ENCODE measurements at places on chromosomes 2 and 18.
A peak's percentile ranks its signal among the peaks of the same experiment; 100 is the strongest.

DNA sequence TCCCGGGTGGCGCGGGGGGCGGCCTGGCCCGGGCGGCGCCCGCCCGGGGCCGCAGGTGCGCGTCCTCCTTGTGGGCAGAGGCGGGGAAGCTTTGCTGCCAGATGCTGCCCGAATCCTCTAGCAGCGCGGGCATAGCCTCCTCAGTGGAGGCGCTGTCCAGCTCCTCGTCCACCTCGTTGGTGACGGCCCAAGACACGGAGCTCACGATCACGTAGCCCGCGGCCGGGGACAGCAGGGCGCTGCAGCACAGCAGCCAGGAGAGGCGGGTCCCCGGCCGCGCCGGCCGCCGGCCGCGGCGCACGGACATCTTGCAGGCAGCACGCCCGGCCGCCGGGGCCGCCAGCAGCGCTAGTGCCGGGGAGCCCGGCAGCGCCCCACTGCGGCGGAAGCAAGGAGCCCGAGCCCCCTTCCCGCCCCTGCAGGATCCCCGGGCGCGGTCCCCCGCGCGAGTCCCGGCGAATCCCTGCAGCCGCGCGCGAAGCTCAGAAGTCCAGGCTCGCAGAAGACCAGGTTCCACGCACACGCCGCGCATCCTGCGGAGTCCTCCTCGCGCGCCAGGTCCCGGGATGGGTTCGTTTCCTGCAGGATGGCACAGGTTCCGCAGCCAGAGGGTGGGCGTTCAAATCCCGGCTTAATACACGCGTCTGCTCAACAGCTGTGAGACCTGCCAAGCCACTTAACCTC lies at the start of gene CREG2:
CREG2 (minus strand) TSS at position 353 of the 684 bp plus-strand sequence; CDS start at position 307, 46 bp downstream.
- peak; percentile 77 for DNase-seq

- DNase-seq = no peak
Measured at GRCh38 chr2:46135958-46136357, 161.2 kb upstream of the EPAS1 start.

GRCh38 chr2:47234456-47234855 lies 79.3 kb upstream of the STPG4 start:
- DNase-seq = no peak

GRCh38 chr2:219182331-219183150 lies 4.5 kb downstream of the RETREG2 start:
- no peak for DNase-seq

DNA sequence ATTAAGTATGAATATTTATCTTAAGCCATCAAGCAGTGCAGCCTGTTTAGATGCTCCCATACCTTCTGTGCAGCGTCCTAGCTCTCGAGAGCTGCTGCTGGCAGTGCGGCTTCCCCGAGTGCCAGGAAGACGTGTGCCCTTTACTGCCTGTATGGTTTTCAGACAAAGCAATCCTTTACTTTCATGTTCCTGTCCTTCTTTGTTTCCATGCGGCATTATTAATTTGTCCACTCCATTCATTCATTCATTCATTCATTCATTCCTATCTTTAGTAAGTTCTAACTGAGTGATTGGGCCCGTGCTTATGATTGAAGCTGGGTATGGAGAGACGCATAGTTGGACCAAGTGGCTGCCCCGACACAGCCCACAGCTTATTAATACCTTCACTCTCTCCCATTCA lies 446.6 kb upstream of the HNRNPA3 start:
- no peak for DNase-seq

DNA sequence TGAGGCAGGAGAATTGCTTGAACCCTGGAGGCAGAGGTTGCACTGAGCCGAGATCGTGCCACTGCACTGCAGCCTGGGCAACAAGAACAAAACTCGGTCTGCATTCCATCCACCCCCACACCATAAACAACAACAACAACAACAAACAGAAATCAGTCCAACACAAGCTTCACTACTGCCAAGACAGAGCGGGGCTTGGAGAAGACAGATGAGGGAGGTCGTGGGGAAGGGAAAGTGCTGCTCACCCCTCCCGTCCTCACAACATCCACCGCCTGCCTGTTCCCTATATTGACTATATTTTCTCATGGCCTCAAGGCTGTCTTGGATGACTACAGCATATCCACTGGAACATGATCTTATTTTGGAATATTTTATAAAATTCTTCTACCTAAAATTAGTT lies 137.6 kb upstream of the TTC39C start:
- no peak for DNase-seq

DNA sequence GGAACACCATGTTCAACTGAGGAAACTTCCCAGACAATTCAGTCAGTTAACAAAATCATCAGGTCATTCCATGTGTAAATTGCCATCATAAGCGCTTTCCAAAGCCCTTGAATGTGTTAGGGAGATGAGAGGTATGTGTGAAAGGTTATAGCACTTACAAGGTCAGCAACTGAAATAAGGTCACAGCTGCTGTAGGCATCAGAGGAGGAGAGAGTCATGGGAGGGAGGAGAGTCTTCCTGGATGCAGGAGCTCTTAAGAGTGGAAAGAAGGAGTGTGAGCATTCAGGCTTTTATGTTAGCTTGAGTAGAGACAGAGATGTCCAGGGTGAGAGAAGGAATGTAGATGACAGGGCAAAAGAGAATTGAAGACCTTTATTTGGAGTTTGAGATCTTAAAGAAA lies 67.0 kb downstream of the CAB39 start:
- DNase-seq = no peak

GRCh38 chr2:156472686-156473085 lies 36.5 kb downstream of the GPD2 start:
- DNase-seq = no peak

DNA sequence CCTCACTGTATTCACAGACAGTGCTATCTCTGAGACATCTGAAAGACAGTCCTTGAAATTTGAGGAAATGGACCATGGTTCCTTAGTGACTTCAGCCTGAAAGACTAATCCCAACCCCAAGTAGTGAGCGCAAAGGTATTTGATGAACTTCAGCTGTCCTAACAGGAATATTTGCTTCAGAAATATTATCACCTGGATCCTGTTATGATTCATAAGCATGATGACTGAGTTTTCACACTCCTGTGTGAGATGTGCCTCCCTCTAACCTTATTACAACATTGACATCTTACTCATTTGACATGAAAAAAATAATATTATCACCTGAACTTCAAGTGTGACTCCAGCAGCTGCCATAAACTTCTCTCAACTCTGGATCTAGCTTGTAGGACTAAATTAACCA lies 11.6 kb upstream of the MRPL19 start:
- DNase-seq = no peak

GRCh38 chr18:48858676-48859075 lies 92.1 kb downstream of the SMAD7 start:
- DNase-seq = no peak

GRCh38 chr18:9914584-9915290 lies 921 bp downstream of the VAPA start:
- DNase-seq = peak; percentile 55

GRCh38 chr2:20348542-20348941 lies 2.1 kb downstream of the PUM2 start:
- no peak for DNase-seq

DNA sequence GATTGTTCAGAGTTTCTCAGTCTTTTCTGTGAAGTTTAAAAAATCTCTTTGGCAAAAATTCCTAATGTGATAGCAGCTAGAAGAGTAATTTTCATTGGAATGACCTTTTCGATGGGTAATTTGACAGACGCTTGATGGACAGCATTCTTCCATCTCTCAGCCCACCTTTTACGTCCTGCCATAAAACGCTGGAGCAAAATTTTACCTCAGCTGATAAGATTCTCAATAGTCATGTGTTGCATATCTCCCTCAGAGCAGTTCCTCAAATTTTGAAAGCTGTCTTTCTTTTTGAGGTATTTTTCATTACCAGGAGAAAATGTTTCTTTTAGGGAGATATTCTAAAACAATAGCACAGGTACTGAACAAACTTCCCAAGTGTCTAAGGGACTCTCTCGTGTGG lies 441.4 kb downstream of the PARD3B start:
- DNase-seq = no peak

DNA sequence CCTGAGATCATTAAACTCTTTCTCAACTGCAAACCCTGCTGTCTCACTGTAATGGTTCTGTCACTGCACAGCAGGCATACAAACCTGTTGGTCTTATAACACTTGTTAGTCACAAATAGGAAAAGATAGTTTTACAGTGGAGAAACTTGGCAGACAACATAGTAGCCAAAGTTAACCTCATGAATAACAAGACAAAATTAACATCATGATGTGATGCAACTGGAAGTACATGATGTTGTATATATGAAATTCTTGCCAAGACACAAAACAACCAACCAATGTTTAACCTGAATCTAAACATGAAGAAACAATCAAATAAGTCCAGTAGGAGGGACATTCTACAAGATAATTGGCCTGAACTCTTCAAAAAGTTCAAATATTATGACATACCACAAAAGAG lies 189.3 kb downstream of the RNF152 start:
- DNase-seq = no peak

GRCh38 chr2:152537081-152537651 lies 180.1 kb downstream of the PRPF40A start:
- no peak for DNase-seq

- no peak for DNase-seq
Measured at GRCh38 chr2:230735884-230736283, 23.2 kb downstream of the CAB39 start.

DNA sequence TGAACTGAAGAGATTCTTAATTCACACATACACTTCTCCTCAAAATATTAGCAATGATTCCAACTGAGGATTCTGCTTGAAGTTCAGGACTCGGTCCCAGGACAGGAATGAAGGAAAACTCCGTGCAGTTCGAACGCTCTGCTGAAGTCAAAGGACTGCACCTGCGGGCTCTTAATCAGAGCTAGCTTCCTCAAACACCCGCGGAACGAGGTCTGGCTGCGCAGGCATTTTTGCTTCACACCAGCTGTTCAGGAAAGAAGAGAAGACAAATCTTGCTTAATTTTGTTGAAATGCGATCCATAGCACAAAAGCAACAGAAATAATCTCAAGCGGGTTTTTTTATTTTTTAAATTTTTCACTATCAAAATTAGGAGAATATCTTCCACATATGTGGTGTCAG lies 175.6 kb downstream of the LAMA1 start:
- no peak for DNase-seq

- no peak for DNase-seq
Measured at GRCh38 chr18:63105636-63106316, 213.8 kb downstream of the BCL2 start.

- no peak for DNase-seq
Measured at GRCh38 chr18:5365443-5365842, 69.9 kb upstream of the ZBTB14 start.

GRCh38 chr2:192053921-192054320 lies 140.8 kb downstream of the TMEFF2 start:
- no peak for DNase-seq

DNA sequence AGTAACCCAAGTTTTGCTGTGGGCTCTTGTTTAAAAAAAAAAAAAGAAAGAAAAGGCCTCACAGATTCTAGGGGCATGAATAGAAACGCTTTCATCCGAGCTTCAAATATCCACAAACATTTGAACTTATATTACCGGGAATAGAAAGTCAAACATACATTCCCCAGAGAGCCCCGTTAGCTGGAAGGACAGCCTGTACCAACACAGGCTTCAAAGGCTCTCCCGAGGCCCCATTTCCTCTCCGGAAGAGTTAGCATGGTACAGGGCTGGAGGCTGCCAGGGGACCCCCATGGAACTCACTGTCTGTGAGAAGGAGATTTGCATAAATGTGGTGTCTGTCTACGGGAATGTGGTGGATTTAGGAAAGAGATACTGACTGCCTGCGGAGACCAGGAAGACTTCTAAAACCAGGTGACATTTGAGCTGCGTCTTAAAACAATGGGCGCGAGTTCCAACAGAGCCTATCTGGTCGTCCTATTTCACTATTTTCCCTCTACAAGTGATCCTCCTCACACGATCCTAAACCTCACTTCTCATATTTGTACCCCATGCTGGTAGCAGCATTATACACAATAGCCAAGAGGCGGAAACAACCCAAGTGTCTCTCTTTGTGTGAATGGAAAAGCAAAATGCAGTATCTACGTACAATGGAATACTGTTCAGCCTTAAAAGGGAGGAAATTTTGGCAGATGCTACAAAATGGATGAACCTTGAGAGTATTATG lies 820 bp upstream of the MATN3 start:
- no peak for DNase-seq

DNA sequence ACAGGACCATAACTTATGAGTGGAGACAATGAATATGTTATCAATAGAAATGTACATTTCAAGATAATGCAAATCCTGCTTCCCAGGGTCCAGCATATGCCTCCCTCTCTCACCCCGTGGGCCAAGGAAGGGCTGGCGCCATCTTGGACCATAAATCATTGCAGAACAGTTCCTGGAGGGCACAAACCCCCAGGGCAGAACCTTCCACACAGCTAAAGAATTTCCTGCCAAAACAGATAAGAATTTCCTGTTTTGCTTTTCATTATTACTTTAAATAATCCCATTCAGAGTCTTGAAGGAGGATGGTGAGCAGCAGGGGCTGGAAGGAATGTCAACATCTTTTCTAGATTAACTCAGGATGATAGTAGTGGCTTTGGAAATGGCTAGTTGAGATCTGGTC lies 53.7 kb downstream of the EHD3 start:
- DNase-seq = no peak

- no peak for DNase-seq
Measured at GRCh38 chr2:11073776-11074175, 81.5 kb upstream of the SLC66A3 start.

GRCh38 chr2:30310955-30311354 lies 79.6 kb downstream of the LBH start:
- no peak for DNase-seq

GRCh38 chr18:8450013-8450412 lies 159.2 kb upstream of the RAB12 start:
- DNase-seq = no peak

- DNase-seq = no peak
Measured at GRCh38 chr2:232893834-232894233, 23.8 kb downstream of the SNORC start.

GRCh38 chr18:3906116-3906750 lies 456.3 kb downstream of the TGIF1 start:
- DNase-seq = no peak

- no peak for DNase-seq
Measured at GRCh38 chr18:57961876-57962505, 82.0 kb upstream of the NEDD4L start.

- no peak for DNase-seq
Measured at GRCh38 chr18:31273812-31274527, 44.0 kb upstream of the DSG1 start.

DNA sequence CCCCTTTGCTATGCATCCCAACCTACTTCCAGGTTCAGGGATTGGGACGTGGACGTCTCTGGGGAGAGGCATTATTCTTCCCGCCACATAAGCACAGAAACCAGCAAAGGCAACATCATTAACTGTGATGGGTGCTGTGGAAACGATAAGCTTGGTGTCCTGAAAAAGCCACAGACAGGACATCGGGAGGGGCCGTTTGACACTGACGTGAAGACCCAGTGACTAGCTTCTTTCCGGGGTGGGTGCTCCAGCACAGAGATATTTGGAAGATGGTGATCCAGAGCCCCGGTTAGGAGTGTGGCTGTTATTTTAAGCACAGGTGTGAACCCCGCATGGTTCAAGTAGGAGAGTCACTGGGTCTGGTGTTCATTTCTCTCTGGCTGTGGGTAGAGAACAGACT lies 163.8 kb upstream of the HDAC4 start:
- DNase-seq = no peak

- no peak for DNase-seq
Measured at GRCh38 chr2:218894880-218895157, 14.2 kb downstream of the WNT10A start.

- DNase-seq = no peak
Measured at GRCh38 chr2:73134471-73134870, 21.7 kb upstream of the RAB11FIP5 start.
